ENCODE measurements at places on chromosomes 1 and 21.

- DNase-seq: no peak
Observed at GRCh38 chr1:183244466-183244865, 58.4 kb downstream of the LAMC2 start.

DNA sequence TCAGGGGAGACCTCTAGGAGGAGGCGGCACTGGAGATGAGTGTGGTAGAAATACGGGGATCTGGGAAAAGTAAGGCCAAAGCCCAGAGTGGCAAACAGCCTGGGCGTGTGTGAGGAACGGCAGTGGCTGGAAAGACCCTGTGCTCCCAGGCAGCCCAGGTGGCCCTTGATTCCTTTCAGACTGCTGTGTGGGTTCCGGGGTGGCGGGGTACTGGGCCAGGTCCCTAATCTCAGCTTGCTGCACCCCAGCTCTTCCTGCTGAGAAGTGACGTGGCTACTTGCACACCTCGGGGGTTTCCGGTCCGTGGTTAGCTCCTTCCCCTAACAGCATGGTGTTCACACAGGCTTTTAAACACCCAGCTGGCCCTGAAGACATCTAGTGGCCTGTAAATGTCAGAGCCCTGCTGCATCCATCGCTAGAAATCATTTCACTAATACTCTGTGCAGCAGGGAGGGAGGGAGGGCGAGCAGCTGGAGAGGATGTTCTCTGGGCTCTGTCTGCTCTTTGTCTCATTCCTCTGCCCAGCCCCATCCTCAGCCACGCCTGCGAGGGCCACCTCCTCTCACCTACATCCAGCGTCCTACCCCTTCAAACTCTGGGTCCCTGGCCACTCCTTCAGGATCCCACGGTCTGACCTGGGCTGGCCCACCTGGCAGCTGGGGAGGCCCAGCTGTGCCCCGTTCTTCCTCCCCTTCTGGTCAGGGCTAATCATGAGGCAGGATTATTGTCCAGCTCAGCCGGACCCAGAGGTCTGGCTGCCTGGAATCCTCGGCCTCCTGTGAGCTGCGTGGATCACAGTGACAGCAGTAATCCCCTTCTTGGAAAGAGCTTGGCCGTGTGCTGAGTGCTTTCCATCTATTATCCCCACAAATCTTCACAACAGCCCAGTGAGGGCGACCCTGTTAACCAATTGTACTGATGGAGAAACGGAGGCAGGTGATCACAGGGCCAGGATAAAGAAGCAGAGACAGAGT, 7.2 kb downstream of the ZDHHC18 start:
- DNase-seq: no peak

GRCh38 chr1:107532318-107532717, 391.5 kb downstream of the NTNG1 start:
- DNase-seq: no peak

DNA sequence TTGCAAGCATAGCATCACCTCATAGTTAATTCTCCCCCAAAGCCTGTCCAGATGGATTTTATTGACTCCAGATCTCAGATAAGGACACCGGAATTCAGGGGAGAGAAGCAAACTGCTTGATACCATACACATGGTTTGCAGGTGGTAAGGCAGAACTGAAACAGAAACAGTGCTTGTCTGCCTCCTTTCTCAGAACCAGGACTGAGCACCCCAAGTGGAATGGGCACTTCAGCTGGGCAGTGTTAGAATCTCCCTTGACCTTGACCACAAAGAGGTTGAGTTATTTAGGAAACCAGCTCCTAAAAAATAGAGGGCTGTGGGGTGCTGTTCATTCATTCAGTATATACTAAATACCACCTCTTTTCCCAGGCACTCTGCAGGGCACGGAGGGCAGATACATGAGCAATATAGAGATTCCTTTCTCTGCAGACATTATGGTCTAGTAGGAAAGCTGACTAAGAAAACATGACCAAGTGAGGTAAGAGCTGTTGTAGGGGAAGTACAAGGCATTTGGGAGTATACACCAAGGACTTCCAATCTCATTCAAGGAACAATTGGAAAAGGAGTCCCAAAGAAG, 185.2 kb downstream of the C1orf94 start:
- DNase-seq: no peak

GRCh38 chr1:87894062-87894461, 565.4 kb downstream of the LMO4 start:
- DNase-seq: no peak

DNA sequence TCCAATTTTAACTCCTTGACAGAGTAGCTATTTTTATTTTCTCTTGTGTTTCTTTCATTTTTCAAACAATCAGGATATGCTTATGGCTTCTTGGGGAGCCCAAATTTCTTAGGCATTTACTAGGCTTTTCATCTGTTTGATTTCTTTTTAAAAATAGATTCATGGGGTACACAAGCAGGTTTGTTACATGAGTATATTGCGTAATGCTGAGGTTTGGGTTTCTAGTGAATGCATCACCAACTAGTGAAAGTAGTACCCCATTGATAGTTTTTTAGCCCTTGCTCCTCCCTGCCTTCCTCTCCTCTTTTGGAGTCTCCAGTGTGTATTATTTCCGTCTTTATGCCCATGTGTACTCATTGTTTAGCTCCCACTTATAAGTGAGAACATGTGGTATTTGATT, 190.7 kb downstream of the CENPF start:
- DNase-seq: no peak

GRCh38 chr1:31788825-31789256, 24.7 kb upstream of the ADGRB2 start:
- no peak for DNase-seq

GRCh38 chr1:3265835-3266805, 188.3 kb upstream of the ARHGEF16 start:
- no peak for DNase-seq

DNA sequence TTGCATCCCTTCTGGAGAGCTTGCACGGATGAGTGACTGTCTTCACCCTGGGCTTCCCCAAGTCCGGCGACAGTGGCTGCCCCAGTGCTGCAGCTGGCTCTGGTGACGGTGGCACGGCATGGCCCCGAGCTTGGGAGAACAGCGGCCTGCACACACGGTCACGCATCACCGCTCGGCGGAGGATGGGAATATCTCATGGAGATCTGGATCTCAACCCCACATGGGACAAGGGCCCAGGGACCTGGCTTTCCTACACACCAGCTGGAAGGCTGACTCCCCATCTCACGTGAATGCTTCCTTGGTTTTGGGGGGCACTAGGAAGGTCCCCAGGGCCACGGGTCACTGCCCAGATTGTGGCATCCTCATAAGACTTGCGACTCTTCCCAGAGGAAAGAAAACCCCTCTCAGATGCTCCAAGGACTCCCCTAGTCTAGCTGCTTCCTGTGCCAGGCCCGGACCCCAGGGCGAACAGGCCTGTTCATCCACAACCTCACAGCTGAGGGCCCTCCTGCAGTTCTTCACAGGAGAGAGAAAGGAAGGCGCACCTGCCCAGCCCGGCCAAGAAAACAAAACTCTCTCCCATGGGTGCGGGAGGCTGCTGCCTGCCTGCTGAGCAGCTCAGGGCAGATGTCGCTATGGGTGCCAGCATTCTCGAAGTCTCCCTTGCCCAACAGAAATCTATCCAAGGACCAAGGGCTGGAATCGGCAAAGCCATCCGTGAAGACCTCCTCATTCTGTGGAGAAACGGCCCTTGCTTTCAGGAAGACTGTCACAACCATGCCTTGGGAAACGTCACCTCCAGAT, 9.9 kb downstream of the CFAP410 start:
- DNase-seq: no peak

GRCh38 chr1:33740040-33740744, 123.7 kb upstream of the HMGB4 start:
- DNase-seq: no peak

GRCh38 chr1:29743931-29744330, 507.6 kb downstream of the PTPRU start:
- DNase-seq: no peak

GRCh38 chr21:22871692-22872091, 1873.5 kb downstream of the NCAM2 start:
- no peak for DNase-seq

DNA sequence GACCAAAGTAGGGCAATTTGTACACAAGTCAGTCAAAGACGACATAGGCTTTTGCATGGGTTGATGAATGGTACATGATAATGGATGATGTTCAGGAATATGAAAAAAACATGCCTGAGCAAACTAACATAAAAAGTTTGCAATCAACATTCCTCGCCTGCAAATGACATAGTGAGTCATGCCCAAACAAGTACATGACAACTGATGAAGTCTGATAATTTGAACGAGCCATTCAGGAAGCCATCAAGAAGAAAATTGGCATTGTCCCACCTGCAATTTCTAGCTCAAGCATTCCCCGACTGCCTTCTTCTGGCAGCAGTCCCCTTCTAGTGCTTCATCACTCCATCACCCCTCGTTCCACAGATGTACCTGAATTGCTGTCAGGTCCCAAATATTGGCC, 118.4 kb upstream of the NR5A2 start:
- DNase-seq: no peak

DNA sequence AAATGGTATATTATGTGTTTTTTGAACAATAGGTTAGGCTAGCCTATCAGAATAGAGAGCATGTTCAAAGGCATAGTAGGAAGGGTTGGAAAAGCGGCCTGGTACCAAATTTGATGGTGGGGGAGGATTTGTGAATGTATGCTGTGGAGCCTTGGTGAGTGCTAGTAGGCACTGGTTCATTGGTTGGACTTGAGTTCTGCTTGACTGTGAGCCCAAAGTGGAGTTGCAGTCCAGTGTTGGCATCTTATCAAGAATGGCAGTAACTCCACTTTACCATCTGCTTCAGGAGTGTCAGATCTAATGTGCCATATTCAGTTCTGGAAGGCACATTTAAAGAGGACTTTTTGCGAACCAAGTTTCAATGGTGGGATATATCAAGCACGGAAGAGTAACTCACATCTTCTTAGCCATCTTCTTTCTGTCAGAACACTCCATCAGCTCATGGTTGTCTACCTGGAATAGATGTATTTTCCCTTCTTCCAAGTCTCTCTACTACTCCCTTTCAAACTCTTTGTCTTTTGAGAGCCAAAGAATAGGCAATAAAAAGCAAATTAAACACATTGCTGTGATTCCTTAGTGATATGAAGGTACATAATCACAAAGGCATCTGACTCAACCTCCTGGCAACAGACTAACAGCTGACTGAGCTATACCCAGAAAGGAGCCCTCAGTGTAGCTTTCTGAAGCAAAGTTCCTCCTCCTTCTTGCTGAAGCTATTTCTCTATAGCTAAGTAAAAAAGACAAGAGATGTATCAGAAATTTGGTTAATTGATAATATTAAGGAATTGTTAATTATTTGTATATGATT, 21.7 kb downstream of the LRRC8B start:
- DNase-seq: no peak
